Left renal cortex interstitium (tissue), 4 donors: ENCODE measurements at places on chromosomes 6 and 20.

DNA sequence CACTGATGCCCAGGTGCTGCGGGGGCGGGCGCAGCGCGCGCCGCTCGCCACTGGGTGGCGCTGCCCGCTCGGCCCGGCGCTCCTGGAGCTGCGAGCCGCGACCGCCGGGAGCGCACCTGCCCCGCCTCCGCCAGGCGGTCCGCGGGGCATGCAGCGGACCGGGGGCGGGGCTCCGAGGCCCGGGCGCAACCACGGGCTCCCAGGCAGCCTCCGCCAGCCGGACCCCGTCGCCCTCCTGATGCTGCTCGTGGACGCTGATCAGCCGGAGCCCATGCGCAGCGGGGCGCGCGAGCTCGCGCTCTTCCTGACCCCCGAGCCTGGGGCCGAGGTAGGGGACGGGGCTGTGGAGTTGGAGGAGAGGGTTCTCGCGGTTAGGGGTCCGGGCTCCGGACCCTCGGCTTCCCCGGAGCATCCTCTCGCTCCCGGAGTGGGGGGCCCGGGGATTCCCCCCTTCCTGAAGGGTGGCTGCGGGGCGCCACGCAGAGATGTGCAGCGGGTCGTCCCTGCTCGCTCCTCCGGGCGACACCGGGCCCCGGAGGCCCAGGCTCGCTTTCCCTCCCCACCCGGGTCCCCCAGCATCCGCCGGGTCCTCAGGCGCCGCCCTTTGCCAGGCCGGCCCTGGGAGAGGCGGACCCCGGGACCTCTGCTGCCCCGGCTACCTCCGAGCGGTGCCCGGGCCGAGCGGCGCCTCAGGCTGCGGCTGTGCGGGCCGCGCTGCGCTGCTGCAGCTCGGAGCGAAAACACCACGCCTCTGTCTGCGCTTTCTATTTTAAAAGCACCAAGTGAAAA is at the start of gene BCAS4:
Gene BCAS4, plus strand, starts transcription at position 216 of the 789 bp plus-strand sequence. Its CDS starts 23 bp downstream, at position 239.
- no peak for DNase-seq

DNA sequence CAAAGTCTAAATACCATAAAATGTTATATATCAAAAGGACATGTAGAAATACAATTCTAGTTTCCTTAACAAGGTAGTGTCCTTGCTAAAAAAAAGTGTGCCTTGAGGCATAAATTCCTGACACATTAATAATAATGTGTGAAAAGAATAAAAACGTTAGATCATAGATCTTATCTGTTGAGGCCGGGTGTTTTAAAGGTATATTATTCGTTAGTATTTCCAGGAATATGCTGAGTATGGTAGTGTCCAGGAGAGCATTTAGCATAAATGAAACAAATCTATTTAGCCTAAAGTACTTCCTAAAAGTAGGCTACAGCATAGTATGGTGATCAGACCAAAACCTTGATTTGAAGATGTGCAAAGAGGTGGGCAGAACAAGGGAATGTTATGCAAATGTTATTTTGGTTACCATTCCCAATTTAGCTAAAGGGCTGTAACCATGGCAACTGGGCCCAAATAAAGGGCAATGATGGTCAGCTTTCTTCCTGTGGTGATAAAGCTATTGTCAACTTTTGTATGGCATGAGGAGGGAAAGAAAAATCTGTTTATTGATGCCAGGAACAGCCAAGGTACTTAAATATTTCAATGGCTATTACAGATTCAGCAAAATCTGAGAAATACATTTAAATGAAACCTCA is 18.9 kb downstream of the MKKS start:
- no peak for DNase-seq

DNA sequence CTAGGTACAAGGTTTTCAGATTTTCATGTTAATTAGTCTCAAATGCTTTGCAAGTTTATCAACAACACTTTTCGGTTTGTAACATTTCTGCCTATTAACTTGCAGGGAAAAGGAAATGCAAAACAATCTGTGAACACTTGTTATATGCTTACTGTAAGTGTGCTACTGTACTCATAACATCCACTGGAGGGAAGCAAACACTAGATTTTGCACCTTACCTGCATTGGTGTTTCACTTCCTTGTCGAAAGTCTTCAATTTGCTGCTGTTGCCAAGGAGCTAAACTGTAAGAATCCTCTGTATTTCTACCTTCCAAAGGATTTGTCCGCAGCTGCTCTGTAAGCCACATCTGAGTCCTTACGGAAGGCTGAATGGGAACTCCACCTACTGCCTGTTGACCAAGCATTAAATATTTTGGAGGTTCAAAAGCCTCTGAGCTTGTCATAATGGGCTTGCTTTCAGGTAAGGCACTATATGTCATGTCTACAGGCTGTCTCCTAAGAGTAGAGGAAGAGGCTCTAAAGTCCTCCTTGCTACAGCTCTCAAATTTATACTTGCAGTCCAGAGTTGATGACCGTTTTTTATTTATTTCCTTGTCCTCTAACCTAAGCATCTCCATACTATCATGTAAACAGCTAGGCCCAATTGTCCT is 17.3 kb downstream of the PLN start:
- peak; percentile 38 for DNase-seq

GRCh38 chr6:21265730-21266044 is 327.9 kb upstream of the SOX4 start:
- no peak for DNase-seq

DNA sequence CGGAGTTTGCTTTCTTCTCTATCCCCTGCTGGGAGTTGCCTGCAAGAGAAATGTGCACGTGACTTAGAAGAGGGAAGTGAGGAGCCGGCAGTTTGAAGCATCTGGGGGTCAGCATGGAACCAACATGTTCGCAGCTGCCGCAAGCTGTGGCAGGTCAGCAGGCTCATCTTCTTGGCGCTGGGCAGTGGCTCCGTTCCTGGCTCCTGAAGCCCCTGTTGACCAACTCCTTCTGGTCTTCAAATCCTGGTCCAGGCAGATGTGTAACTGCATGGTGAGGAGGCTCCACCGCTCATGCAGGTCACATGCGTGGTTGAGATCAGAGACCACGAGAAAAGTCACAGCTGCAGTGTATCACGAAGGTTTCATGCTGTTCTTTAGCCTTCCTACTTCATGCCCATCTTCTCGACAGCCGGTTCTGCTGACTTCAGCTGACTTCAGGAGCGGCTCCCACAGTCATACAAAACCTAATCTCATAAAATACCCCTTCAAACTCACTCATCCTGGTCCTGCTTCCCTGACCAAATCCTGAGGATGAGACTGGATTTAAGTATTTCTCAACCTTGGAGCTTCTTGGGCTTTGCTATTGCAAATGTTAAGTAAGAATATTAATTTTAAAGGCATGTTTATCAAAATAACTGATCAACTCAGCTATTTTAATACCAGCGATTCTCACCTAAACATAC is 44.9 kb upstream of the BCAS1 start:
- DNase-seq: no peak

GRCh38 chr20:62642051-62642665 is at the start of gene SLCO4A1:
TSS of gene SLCO4A1 (plus strand) at chr20:62642503. CDS start at chr20:62656455, 13,952 bp downstream.
- DNase-seq: no peak

DNA sequence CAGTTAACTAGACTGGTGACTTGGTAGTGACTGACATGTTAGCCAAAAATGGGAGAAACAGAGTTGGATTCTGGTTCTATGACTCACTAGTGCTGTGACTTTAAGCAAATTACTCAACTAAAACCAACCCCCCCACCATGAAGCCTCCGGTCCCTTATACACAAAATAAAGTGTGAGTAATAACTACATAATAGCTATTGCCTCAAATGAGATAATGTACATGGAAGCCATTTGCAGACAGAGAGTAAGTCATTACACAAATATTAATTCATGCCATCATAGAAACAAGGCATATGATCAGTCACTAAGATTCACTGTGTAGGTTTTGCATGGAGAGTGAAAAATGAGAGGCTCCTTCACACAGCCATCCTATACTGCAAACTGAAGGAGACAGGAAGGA is 111.9 kb downstream of the HIVEP2 start:
- no peak for DNase-seq

GRCh38 chr6:16473908-16474771 is 235.8 kb downstream of the GMPR start:
- no peak for DNase-seq

DNA sequence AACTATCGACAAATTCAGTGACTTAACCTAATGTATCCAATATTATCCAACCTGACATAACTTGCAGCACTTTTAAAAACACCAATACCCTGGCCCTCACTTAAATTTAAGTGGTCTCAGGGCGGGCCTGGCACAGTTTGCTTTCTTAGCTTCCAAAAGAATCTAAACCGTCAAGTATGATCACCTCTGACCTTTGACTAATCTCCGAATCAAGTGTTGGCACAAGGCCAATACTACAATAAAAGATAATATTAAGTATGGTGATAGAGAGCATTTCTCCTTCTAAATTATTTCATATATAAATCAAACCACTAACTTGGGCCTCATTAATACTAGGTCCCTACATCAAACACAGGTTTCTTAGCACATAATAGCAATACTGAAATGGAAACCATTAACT is 153.0 kb downstream of the PTPRK start:
- no peak for DNase-seq

DNA sequence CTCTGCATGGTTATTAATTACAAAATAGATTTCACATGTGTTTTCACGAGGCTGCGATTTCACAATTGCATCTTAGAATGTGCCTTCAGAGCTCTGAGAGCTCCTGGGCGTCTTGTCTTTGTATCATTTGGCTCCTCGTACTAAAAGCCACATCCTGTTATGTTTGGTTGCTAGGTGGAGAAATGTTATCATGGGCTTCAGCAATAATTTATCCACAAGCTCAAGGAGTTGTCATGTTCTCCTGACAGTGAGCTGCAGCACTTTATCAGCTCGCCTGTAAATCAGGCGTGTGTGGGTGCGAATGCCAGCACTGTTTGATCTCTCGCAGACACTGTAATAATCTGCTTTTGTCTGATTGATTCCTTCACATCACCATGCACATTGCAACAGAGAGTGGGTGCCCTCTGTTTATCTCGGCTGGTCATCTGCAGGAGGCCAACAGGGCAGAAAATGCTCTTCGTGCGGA is 218.6 kb upstream of the ZFP64 start:
- DNase-seq: no peak
